ENCODE measurements at places on chromosomes 16 and 17.

DNA sequence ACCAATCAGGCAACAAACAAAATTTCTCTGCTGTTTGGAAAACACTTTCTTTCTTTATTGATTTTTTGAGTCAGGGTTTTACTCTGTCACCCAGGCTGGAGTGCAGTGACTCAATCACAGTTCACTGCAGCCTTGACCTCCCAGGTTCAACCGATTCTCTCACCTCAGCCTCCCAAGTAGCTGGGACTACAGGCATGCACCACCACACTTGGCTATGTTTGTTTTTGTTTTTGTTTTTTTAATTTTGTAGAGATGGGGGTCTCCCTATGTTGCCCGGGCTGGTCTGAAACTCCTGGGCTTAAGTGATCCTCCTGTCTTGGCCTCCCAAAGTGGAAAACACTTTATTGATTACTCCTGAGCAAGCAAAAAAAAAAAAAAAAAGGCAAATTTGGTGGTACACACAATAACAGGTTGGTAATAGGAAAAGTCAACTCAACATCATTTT lies 276.4 kb downstream of the SOX9 start:
- no peak for DNase-seq

GRCh38 chr17:2703181-2703580 lies 8.4 kb downstream of the CLUH start:
- no peak for DNase-seq

- no peak for DNase-seq
Measured at GRCh38 chr17:77474292-77474988, 333.7 kb downstream of the SEC14L1 start.

DNA sequence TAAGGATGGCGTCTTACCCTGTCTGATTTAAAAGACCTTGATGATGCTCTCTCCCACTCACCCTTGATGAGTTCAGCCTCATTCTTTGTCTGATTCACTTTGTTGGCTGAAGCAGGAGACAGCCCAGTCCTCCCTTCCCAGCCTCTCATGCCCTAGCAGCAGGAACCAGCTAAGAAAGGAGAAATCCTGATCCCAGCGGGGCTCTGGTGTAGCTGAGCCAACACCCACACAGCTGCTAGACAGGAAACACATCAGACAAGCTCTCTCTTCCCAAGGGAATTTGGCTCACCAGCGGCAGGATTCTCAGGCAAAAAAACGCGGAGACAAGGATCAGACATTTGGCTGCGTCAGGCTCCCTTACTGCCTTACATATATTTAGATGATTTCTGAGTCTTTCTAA lies 211.5 kb downstream of the CDH11 start:
- peak; percentile 46 for DNase-seq

Measured in hepatocyte (in vitro differentiated cells).